ENCODE measurements at places on chromosomes 5 and 9.

- H3K27ac ChIP-seq: no peak overlapping the region
- H3K4me1 ChIP-seq: peaks cover 11% of the 10 kb centered on the region
- no peaks in the 10 kb centered on the region for H3K27me3 ChIP-seq
- no peaks in the 10 kb centered on the region for H3K36me3 ChIP-seq
Observed at GRCh38 chr5:179275941-179276837, 69.1 kb downstream of the ADAMTS2 start.

GRCh38 chr5:167814828-167815227 is 476.6 kb upstream of the WWC1 start:
- H3K36me3 ChIP-seq: no peaks in the 10 kb centered on the region
- H3K4me1 ChIP-seq: peaks cover 19% of the 10 kb centered on the region
- H3K4me3 ChIP-seq: no peak overlapping the region
- no peak for DNase-seq
- no peak overlapping the region for H3K27ac ChIP-seq

- H3K27me3 ChIP-seq: no peaks in the 10 kb centered on the region
- H3K27ac ChIP-seq: no peak overlapping the region
- no peaks in the 10 kb centered on the region for H3K4me1 ChIP-seq
- DNase-seq: no peak
- no peak overlapping the region for H3K4me3 ChIP-seq
Observed at GRCh38 chr5:157400741-157401495, 59.1 kb upstream of the NIPAL4 start.

DNA sequence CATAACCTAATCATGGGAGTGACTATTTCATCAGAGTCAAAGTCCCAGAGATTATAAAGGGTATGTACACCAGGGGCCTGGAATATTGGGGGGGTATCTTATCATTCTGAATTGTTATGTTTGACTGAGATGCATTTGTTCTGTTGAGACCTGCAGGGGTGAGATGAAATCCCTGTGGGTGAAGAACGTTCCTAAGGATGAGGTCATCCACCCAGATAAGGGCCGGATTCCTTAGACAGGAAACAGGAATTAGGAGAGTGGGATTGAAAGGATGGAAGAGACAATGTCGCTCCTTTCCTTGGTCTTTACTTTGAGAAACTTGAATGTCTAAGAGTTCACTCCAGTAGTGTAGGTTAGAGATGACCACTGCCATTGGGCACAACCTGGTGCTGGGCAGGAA is 54.7 kb downstream of the GAS1 start:
- no peaks in the 10 kb centered on the region for H3K36me3 ChIP-seq
- no peak overlapping the region for H3K4me3 ChIP-seq
- H3K27ac ChIP-seq: no peak overlapping the region
- no peak for DNase-seq

GRCh38 chr9:81112627-81113452 is 576.5 kb downstream of the TLE1 start:
- no peak overlapping the region for H3K27ac ChIP-seq
- H3K27me3 ChIP-seq: no peaks in the 10 kb centered on the region
- no peak for DNase-seq
- no peak overlapping the region for H3K4me3 ChIP-seq

DNA sequence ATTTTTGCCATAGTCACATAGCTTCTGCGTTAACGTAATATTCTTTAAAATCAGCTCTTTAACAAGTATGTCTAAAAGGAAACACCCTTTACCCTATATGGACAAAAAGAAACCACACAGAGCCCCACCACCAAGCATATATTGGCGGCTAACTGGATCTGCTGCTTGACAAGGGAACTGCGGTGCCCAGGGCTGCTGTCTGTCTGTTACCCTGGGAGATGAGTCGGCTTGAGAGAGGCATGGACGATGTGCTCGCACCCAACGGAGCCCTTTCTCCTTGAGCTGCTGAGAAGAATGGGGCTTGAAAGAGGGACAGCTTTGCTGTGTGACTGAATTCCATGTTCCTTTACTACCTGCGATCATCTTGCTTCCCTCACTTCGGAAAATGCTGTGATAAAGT is 158.6 kb upstream of the SHB start:
- no peak for DNase-seq
- H3K27ac ChIP-seq: peak overlapping the region; percentile 96
- H3K27me3 ChIP-seq: no peaks in the 10 kb centered on the region
- peaks cover 37% of the 10 kb centered on the region for H3K4me1 ChIP-seq
- H3K4me3 ChIP-seq: peak overlapping the region; percentile 62
- peaks cover 15% of the 10 kb centered on the region for H3K36me3 ChIP-seq

GRCh38 chr5:77645158-77645994 is 6.9 kb upstream of the OTP start:
- H3K27me3 ChIP-seq: peaks cover 98% of the 10 kb centered on the region
- DNase-seq: no peak
- H3K27ac ChIP-seq: no peak overlapping the region

DNA sequence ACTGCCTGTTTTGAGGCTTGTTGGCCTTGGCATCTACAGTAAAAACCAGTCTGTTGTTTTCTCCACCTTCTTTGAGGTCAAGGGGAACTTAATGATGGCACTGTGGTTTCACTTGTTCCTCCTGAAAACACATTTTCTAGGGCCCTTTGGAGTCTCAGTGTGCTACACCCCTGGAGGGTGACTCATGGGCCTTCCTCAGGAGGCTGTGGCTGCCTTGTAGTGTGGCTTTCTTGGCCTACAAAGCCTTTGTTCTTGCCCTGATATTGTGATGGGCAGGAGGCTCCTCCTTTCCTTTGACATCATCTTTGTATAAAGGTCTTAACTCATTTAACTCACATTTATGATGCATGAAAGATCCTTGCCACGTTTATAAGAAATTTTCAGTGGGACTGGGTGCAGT is 56.3 kb upstream of the GPBP1 start:
- H3K27ac ChIP-seq: no peak overlapping the region
- no peaks in the 10 kb centered on the region for H3K36me3 ChIP-seq
- no peak for DNase-seq
- no peaks in the 10 kb centered on the region for H3K4me1 ChIP-seq
- H3K27me3 ChIP-seq: no peaks in the 10 kb centered on the region
- H3K4me3 ChIP-seq: no peak overlapping the region

- no peaks in the 10 kb centered on the region for H3K27me3 ChIP-seq
- DNase-seq: no peak
- H3K27ac ChIP-seq: no peak overlapping the region
- no peak overlapping the region for H3K4me3 ChIP-seq
- no peaks in the 10 kb centered on the region for H3K36me3 ChIP-seq
Observed at GRCh38 chr5:42377496-42377895, 45.7 kb upstream of the GHR start.

DNA sequence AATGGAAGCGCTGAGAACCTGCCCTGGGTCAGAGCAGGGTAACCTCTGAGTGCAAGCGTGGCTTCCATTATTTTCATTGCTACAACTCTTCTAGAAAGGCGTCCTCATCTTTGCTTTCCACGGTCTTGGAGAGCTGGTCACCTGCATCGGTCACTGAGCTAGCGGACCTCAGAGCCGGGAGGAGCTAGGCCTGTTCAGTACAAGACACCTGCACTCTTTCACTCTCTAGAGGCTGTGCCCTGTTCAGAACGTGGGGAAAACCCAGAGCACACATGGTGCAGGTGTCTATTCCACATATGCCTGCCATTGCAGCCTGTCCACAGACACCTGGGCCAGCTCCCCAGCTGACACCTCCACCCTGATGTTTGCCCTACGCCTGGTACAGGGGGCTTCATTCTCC is 147.8 kb upstream of the IRX2 start:
- peaks cover 4% of the 10 kb centered on the region for H3K27me3 ChIP-seq
- no peaks in the 10 kb centered on the region for H3K36me3 ChIP-seq
- no peak overlapping the region for H3K4me3 ChIP-seq
- no peak for DNase-seq
- H3K27ac ChIP-seq: no peak overlapping the region

GRCh38 chr5:175590471-175590881 is 67.4 kb upstream of the HRH2 start:
- no peak overlapping the region for H3K4me3 ChIP-seq
- no peak overlapping the region for H3K27ac ChIP-seq
- peaks cover 3% of the 10 kb centered on the region for H3K4me1 ChIP-seq
- no peaks in the 10 kb centered on the region for H3K36me3 ChIP-seq
- peaks cover 6% of the 10 kb centered on the region for H3K27me3 ChIP-seq

DNA sequence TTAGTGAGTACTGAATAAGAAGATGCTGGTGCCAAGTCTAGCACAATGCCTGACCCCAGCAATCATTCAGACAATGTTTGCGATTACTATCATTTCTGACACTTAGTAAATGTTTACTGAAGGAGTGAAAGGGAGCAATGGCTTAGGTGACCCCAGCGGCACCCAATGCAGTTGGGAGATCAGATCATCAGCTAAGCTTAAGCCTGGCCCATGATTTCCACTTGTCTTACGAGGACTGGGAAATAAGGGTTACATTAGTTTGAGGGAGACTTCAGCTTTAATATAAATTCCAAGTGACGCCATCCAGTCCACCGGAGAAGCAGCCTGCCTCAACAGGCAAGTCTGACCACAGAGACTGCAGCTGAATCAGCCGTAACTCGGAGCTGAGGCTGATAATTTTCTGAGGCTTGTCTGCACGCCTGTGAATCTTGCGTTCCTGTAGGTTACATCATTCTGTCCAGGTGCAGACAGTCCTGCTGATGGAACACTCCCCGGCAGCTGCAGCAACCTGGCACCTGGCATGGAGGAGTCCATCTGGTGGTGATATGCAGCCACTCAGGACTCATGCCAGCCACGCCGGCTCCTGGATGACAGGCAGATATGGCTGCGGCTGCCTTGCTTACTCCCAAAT is 34.9 kb upstream of the FGF1 start:
- H3K4me1 ChIP-seq: peaks cover 23% of the 10 kb centered on the region
- H3K27me3 ChIP-seq: no peaks in the 10 kb centered on the region
- DNase-seq: no peak
- no peak overlapping the region for H3K27ac ChIP-seq
- H3K36me3 ChIP-seq: no peaks in the 10 kb centered on the region

- no peak for DNase-seq
- peaks cover 2% of the 10 kb centered on the region for H3K27me3 ChIP-seq
- H3K27ac ChIP-seq: no peak overlapping the region
- H3K4me3 ChIP-seq: no peak overlapping the region
- no peaks in the 10 kb centered on the region for H3K4me1 ChIP-seq
Observed at GRCh38 chr5:127320032-127320965, 29.7 kb downstream of the MEGF10 start.

- no peak overlapping the region for H3K27ac ChIP-seq
- H3K4me1 ChIP-seq: peaks cover 29% of the 10 kb centered on the region
- no peaks in the 10 kb centered on the region for H3K27me3 ChIP-seq
- no peak for DNase-seq
Observed at GRCh38 chr9:77965445-77966123, 66.0 kb downstream of the GNAQ start.

GRCh38 chr9:37029776-37030610 is 4.1 kb downstream of the PAX5 start:
- DNase-seq: no peak
- H3K4me3 ChIP-seq: no peak overlapping the region
- H3K27ac ChIP-seq: no peak overlapping the region
- peaks cover 12% of the 10 kb centered on the region for H3K4me1 ChIP-seq
- peaks cover 97% of the 10 kb centered on the region for H3K27me3 ChIP-seq

- peak within 1 kb of the TSS; percentile 66 for H3K4me3 ChIP-seq
- DNase-seq: peak; percentile 40
- peak within 1 kb of the TSS; percentile 83 for H3K27ac ChIP-seq
- H3K27me3 ChIP-seq: no peaks in the 10 kb centered on the region
- H3K4me1 ChIP-seq: peaks cover 21% of the 10 kb centered on the region
Observed at GRCh38 chr5:150412319-150413175, at the start of gene CD74. CD74 (minus strand) TSS chr5:150412910; CDS start chr5:150412749, 161 bp downstream.

- no peak overlapping the region for H3K27ac ChIP-seq
Observed at GRCh38 chr9:94490465-94490864, 64.4 kb upstream of the PCAT7 start.

DNA sequence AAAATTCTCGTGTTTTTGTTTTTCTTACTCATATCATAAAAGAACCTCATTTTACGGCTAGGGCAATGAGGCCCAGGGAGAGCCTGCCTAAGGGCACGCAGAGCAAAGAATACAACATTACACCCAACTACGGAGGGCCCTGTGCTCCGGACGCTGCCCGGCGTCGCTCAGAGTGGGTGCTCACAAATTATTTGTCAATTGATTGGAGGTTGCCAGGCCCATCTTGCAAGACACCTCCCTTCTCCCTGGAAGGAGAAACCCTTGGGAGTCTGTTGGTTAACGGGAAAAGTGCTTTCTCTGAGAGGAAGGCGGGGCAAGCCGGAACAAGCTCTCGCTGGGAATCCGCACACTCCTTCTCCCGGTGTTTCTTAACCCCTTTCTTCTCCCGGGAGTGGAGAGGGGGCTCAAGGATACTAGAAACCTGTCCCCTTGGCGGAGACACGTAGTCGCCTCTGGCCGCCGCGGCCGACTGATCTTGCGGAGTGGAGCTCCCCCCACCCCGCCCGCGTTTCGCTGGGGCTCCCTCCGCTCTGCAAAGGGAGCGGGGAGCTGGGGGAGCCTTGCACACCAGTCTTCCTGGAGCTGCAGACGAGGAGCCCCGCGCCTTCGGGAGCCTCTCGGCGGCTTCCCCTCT is 599.3 kb upstream of the SGCD start:
- no peak overlapping the region for H3K27ac ChIP-seq
- peaks cover 7% of the 10 kb centered on the region for H3K4me1 ChIP-seq
- no peak for DNase-seq
- H3K27me3 ChIP-seq: peaks cover 95% of the 10 kb centered on the region
- no peaks in the 10 kb centered on the region for H3K36me3 ChIP-seq

DNA sequence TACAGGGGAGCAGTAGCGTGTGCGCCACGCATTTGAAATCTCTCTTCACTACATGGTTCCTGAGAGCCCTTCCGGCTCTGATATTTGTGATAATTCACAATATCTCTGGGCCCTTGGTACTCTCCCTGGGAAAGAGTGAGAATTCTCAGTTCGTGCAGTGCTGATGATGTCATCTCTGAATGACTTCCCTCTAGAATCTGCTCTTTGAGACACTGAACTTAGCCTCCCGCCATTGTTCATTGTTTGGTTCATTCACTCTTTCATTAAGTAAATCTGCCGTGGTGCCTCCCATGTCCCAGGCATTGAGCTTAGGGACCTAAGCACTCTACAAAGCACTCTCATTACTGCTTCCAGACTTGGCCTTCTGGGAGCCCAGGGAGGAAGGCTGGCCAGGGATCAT is 94.0 kb downstream of the PPARGC1B start:
- H3K27me3 ChIP-seq: no peaks in the 10 kb centered on the region
- DNase-seq: no peak

Data from mesothelial cell of epicardium (in vitro differentiated cells).